Osteoblast (primary cell): ENCODE measurements at places on chromosomes 12 and 14. TPM values are rescaled to one million over a fixed set of nuclear protein-coding genes. Genes with fewer than 3 reads are reported as not detected.

DNA sequence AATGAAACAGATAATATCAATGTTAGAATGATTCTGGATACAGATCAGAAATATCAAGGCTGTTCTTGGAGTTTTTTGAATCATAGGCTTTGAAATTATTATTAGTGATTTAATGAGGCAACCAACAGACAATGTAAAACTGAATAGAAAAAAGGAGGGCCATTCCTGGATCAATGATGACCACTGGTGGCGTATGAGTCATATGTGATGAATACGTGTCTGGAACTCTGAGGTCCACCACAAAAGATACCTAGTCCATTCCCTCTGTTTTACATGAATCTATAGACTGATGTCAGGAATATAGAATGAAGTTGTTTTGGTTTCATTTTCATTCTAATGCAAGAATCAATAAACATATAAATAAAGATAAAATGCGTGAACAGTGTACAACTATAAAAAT is 78.3 kb upstream of the RTL1 start:
- no peak overlapping the region for H3K27ac ChIP-seq
- peaks cover 55% of the 10 kb centered on the region for H3K36me3 ChIP-seq
- H3K4me1 ChIP-seq, result peaks cover 27% of the 10 kb centered on the region
- DNase-seq, result no peak
- no peaks in the 10 kb centered on the region for H3K27me3 ChIP-seq

DNA sequence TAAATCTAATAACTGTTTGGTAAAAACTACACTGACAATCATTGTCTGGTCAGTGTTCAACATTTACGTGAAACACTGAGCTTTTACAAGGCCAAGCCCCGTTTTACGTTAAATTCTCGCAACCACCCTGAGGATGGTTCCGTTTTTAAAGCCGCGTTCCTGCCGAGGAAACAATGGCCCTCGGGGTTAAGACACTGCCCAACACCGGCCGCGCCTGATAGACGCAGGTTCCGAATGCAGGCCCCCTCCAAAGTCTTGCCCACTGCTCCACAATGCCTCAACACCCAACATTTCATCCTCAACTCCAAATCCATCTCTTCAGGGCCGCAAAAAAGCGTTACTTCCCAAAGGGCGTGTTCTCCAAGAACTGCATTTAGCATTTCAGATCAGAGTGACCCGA is 953 bp upstream of the SNRPF start:
- H3K36me3 ChIP-seq, result peaks cover 20% of the 10 kb centered on the region
- peaks cover 10% of the 10 kb centered on the region for H3K4me1 ChIP-seq
- H3K27me3 ChIP-seq, result peaks cover 6% of the 10 kb centered on the region
- H3K4me3 ChIP-seq, result peak overlapping the region; percentile 95
- H3K27ac ChIP-seq, result no peak overlapping the region

GRCh38 chr14:75630695-75631452 is 29.8 kb downstream of the ERG28 start:
- H3K27me3 ChIP-seq, result no peaks in the 10 kb centered on the region
- H3K27ac ChIP-seq, result no peak overlapping the region
- no peaks in the 10 kb centered on the region for H3K36me3 ChIP-seq
- peaks cover 2% of the 10 kb centered on the region for H3K4me1 ChIP-seq
- H3K4me3 ChIP-seq, result no peak overlapping the region

GRCh38 chr14:21940887-21941856 is 267.6 kb upstream of the OR4E1 start:
- no peak for DNase-seq
- H3K27me3 ChIP-seq, result no peaks in the 10 kb centered on the region
- no peak overlapping the region for H3K4me3 ChIP-seq
- no peak overlapping the region for H3K27ac ChIP-seq
- no peaks in the 10 kb centered on the region for H3K36me3 ChIP-seq

DNA sequence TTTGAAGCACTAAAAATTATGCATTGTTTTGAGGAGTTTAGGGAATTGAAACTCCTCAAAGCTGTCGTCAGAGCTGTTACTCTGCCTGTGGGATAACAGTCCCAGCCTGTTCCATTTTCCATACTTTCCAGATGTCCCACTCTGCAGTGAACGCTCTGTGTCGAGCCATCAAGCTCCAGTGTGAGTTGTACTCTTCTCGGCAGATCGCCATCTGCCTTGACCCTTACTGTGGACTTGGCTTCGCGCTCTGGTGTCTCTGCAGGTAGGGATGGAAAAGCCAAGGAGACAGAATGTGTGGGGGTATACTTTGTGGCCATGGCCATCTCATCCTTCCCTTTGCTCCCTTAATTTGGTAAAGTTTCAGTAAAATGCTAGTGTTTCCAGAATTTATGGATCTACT is 35.5 kb upstream of the ATF1 start:
- no peak for DNase-seq
- H3K27ac ChIP-seq, result no peak overlapping the region
- no peaks in the 10 kb centered on the region for H3K27me3 ChIP-seq
- H3K36me3 ChIP-seq, result peaks cover 19% of the 10 kb centered on the region
- no peak overlapping the region for H3K4me3 ChIP-seq

GRCh38 chr12:121893961-121894460 is 5.4 kb downstream of the PSMD9 start:
- no peaks in the 10 kb centered on the region for H3K27me3 ChIP-seq
- peaks cover 29% of the 10 kb centered on the region for H3K4me1 ChIP-seq
- DNase-seq, result peak; percentile 74
- peaks cover 34% of the 10 kb centered on the region for H3K36me3 ChIP-seq

- peaks cover 6% of the 10 kb centered on the region for H3K36me3 ChIP-seq
- peak overlapping the region; percentile 89 for H3K4me3 ChIP-seq
- peak; percentile 87 for DNase-seq
Measured at GRCh38 chr12:6928703-6929407, 1.1 kb downstream of the ATN1 start.

DNA sequence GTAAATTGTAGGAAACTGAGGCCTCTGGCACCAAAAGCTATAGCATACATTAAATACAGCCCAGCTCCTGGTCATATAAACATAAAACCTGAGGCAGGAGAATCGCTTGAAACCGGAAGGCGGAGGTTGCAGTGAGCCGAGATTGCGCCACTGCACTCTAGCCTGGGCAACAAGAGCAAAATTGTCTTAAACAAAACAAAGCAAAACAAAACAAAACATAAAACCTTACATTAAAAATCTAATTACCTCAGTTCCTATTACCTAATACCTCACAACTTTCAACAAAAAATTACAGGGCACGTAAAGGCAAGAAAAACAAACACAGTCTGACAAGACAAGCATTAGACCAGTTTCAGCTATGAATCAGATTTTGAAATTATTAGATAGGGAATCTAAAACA is 36.7 kb downstream of the TMEM116 start:
- no peaks in the 10 kb centered on the region for H3K4me1 ChIP-seq
- H3K27ac ChIP-seq, result no peak overlapping the region
- H3K4me3 ChIP-seq, result no peak overlapping the region
- H3K36me3 ChIP-seq, result no peaks in the 10 kb centered on the region

DNA sequence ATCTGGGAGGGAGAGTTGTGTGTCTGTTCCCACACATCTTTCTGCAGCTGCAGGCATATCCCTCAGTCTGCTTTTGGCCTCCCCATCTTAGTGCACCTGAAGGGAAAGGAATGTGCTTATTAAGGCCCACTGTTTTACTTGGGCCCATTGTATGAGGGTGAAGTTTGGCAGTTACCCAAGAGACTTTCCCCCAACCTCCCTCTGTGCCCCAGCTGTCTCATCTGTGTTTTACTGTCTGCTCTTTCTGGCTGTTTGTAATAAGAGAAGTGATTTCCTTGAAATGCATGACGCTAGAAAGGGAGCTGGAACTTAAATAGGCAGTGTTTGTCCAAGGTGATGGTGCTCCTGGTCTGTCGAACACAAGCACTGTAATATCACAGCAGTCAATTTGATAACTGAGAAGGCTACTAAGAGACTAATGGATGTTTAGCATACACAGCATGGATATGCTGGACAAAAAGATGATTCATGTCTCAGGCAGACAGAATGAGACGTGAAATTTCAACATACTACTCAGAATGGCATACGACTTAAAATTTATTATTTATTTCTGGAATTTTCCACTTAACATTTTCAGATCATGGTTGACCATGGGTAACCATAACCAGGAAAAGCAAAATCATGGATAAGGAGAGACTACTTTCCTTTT is 43.6 kb downstream of the FSCB start:
- no peaks in the 10 kb centered on the region for H3K27me3 ChIP-seq
- H3K4me3 ChIP-seq, result no peak overlapping the region
- H3K27ac ChIP-seq, result no peak overlapping the region
- DNase-seq, result no peak
- no peaks in the 10 kb centered on the region for H3K36me3 ChIP-seq

DNA sequence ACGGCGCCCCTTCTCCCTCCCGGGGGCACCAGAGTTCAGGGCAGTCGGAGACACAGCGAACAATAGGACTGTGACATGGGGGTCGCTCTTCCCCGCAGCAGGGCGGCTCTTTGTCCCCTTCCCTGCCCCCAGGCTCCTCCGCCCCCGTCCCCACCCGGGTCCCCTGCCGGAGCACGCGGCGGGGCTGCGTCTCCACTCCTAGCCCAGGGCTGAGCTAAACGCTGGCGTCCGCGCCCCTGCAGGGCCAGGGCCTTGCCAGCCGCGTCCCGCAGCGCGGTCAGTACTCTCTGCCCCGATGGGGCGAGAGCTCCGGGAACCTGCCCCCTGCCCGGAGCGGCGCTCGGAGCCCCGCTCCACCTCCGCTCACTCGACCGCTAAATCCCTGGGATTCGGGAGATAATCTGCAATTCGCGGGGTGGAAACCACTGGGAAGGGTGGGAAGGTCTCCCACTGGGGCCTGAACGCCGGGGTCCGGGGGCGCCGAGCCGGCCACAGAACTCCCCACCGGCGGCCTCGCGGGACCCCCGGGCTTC is 825 bp upstream of the CCDC85C start:
- peak; percentile 97 for DNase-seq
- peaks cover 21% of the 10 kb centered on the region for H3K4me1 ChIP-seq
- H3K27ac ChIP-seq, result peak overlapping the region; percentile 37
- H3K36me3 ChIP-seq, result no peaks in the 10 kb centered on the region
- H3K4me3 ChIP-seq, result peak overlapping the region; percentile 84
- H3K27me3 ChIP-seq, result no peaks in the 10 kb centered on the region

The STAT6 gene
- 149 and 167 TPM in 2 replicates for total RNA-seq

The CISTR gene
- not detected in 2 replicates for total RNA-seq

- H3K4me3 ChIP-seq, result no peak overlapping the region
- DNase-seq, result no peak
- H3K27me3 ChIP-seq, result no peaks in the 10 kb centered on the region
- peaks cover 42% of the 10 kb centered on the region for H3K4me1 ChIP-seq
- no peaks in the 10 kb centered on the region for H3K36me3 ChIP-seq
Measured at GRCh38 chr14:68211421-68211820, 391.8 kb downstream of the RAD51B start.

The SLC7A8 gene
- total RNA-seq, result 4.3 and 10.9 TPM in 2 replicates

The PROX2 gene
- not detected in 2 replicates for total RNA-seq

DNA sequence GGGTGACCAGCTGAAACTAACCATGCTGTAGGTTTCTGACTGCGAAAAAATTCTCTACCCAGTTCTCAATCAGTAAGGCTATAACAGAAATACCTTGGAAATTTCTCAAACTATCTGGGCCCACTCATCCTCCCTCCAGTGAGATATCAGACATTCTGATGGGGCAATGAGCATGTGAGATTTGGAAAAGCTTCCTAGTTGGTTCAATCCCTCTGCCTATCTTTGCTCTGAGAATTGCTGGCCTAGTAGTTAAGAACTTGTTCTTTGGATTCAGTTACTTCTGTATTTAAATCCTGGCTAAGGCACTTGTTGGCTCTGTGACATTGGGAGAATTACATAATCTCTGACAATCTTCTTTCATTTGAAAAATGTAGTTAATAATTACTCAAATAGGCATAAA is 119.4 kb downstream of the SLC15A5 start:
- no peak overlapping the region for H3K4me3 ChIP-seq
- no peak for DNase-seq
- H3K36me3 ChIP-seq, result no peaks in the 10 kb centered on the region
- no peak overlapping the region for H3K27ac ChIP-seq
- H3K4me1 ChIP-seq, result no peaks in the 10 kb centered on the region
- peaks cover 3% of the 10 kb centered on the region for H3K27me3 ChIP-seq

- peaks cover 35% of the 10 kb centered on the region for H3K36me3 ChIP-seq
- H3K27ac ChIP-seq, result no peak overlapping the region
- H3K4me3 ChIP-seq, result no peak overlapping the region
- H3K4me1 ChIP-seq, result no peaks in the 10 kb centered on the region
- DNase-seq, result no peak
Measured at GRCh38 chr14:99447739-99448138, 32.9 kb downstream of the SETD3 start.

GRCh38 chr14:50544911-50545310 is 12.5 kb upstream of the MAP4K5 start:
- no peak overlapping the region for H3K4me3 ChIP-seq
- no peak for DNase-seq
- H3K36me3 ChIP-seq, result no peaks in the 10 kb centered on the region
- no peaks in the 10 kb centered on the region for H3K4me1 ChIP-seq
- H3K27me3 ChIP-seq, result peaks cover 4% of the 10 kb centered on the region

The SRGAP1 gene
- total RNA-seq, result 24.8 and 26.1 TPM in 2 replicates

GRCh38 chr14:100056431-100056830 is 8.8 kb upstream of the EVL start:
- H3K36me3 ChIP-seq, result no peaks in the 10 kb centered on the region
- H3K4me1 ChIP-seq, result peaks cover 10% of the 10 kb centered on the region
- DNase-seq, result no peak
- no peaks in the 10 kb centered on the region for H3K27me3 ChIP-seq
- H3K27ac ChIP-seq, result no peak overlapping the region

GRCh38 chr12:101172316-101172715 is 37.7 kb downstream of the SLC5A8 start:
- no peaks in the 10 kb centered on the region for H3K4me1 ChIP-seq
- no peak overlapping the region for H3K27ac ChIP-seq
- no peaks in the 10 kb centered on the region for H3K27me3 ChIP-seq
- peak; percentile 51 for DNase-seq
- H3K4me3 ChIP-seq, result no peak overlapping the region

The GPR135 gene
- 5.1 and 5.3 TPM in 2 replicates for total RNA-seq

- no peaks in the 10 kb centered on the region for H3K27me3 ChIP-seq
- peaks cover 33% of the 10 kb centered on the region for H3K36me3 ChIP-seq
- no peak for DNase-seq
- H3K4me1 ChIP-seq, result peaks cover 37% of the 10 kb centered on the region
- H3K4me3 ChIP-seq, result no peak overlapping the region
Measured at GRCh38 chr12:65926119-65926908, 102.0 kb downstream of the HMGA2 start.

GRCh38 chr12:90234472-90234871 is 525.8 kb upstream of the ATP2B1 start:
- H3K4me1 ChIP-seq, result peaks cover 8% of the 10 kb centered on the region
- no peak for DNase-seq
- no peaks in the 10 kb centered on the region for H3K36me3 ChIP-seq
- H3K27me3 ChIP-seq, result no peaks in the 10 kb centered on the region
- no peak overlapping the region for H3K4me3 ChIP-seq
